HT1080 (cell line): ENCODE measurements at places on chromosomes 12 and 14. TPM values are rescaled to one million over a fixed set of nuclear protein-coding genes. Genes with fewer than 3 reads are reported as not detected.

DNA sequence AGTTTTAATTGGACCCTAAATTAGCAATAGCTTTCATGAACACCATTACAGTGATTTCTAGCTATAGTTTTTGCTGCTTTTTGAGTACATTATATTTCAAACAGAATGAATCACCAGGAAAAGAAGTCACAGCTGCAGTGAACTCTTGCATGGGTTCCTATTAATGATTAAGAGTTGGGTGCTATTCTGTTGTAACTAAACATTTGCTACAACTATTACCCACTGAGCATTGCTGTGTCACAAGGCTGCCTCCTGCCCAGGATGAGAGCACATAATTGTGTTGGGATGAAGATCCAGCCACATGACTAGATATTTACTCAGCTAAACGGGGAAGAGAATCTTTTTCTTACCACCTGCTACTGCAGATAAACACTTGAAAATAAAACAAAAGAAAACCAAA is 152.7 kb downstream of the GXYLT1 start:
- DNase-seq = no peak

GRCh38 chr12:26252946-26253345 is 57.6 kb downstream of the SSPN start:
- DNase-seq = no peak

DNA sequence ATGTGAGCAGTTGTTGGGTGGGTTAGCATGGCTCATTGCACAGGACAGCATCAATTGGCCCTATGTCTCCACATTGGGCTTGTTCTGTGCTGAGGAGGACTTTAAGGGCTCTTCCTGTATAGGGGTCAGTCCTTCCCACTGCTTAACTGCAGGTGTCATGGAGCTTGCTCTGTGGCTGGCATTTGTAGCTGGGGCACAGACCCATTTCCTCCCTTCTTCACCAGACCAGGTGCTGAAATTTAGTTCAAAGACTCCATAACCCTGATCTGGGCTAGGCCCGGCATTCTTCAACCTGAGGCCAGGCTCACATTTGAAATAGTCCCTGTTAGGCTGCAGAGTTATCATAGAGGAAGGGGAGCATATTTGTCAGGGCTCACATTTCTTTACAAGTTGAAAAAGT is 12.8 kb downstream of the CHST11 start:
- DNase-seq = no peak

The TEX52 gene
- total RNA-seq = not detected in 2 replicates

The NYNRIN gene
- 0.03 and 0.05 TPM in 2 replicates for total RNA-seq
